T-helper 22 cell (primary cell): ENCODE measurements at places on chromosomes 2 and 18.

GRCh38 chr2:207444756-207445155 lies 85.0 kb upstream of the CREB1 start:
- no peak for DNase-seq

DNA sequence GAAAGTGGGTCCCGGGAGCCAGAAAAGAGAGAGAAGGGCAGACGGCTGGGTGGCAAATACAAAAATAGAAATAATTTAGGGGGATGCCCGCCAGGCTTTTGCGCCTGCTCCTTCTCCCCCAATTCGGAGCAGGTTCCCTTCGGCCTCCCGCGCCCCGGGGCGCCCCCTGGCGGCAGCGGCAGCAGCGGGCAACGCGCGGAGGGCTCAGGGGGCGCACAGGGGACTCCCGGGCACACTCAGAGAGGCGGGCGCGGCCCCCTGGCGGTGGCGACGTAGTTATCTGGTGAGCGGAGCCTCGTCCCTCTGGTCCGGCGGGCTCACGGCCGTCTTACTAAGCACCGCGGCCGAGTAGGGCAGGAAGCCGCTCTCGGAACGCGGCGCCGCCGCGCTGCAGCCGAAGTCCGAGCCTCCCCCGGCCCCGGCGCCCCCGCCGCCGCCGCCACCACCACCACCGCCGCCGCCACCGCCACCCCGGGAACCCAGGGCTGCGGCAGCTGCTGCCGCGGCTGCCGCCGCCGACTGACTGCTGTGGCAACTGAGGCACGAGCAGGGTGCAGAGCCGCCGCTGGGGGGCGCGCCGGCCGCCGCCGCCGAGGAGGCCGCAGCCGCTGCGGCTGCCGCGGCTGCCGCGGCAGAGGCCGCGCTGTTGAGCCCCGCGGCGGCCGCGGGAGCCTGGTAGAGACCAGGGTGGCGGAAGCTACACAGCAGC lies 3.8 kb downstream of the EVX2 start:
- DNase-seq: no peak

GRCh38 chr2:231679908-231680284 lies 28.4 kb upstream of the PTMA start:
- DNase-seq: no peak

DNA sequence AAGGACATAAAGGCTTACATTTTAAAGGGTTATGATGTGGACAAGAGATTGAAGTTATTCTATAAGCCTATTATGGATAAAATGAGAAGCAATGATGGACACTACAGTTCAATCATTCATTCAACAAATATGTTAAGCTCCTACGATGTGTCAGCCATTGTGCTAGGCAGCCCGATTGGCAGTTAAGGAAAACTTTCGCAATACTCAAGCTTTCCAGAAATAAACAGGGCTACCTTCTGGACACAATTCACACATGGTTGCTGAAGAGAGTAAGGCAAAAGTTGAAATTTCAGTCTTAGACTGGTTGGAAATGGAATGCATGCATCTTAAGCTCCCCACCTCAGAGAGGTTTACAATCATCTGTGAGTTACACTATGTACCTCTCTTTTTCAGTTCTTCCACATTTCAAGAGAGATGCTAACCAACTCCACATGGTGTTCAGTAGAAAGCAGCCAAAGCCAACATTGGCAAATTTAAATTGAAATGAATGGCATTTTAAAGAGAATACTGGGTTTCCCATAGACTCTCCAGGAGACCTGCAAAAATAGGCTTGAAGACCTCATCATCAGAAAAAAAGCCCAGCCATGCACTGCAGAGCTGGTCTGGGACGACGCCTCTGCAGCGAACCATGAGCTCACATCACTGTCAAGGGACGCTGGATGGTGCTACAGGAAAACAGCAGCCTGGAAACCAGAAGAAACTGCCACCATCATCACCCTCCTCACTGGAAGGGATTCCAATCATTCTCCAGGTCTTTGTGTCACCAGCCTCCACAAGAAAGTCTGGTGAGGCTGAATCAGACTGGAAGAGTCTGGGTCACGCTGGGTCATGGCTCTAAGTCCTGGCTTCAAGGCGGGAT lies 276.3 kb downstream of the AFF3 start:
- DNase-seq: no peak

- DNase-seq: no peak
Measured at GRCh38 chr2:222521099-222521498, 96.8 kb downstream of the SGPP2 start.

- DNase-seq: no peak
Measured at GRCh38 chr2:239198221-239198620, 202.6 kb downstream of the HDAC4 start.

DNA sequence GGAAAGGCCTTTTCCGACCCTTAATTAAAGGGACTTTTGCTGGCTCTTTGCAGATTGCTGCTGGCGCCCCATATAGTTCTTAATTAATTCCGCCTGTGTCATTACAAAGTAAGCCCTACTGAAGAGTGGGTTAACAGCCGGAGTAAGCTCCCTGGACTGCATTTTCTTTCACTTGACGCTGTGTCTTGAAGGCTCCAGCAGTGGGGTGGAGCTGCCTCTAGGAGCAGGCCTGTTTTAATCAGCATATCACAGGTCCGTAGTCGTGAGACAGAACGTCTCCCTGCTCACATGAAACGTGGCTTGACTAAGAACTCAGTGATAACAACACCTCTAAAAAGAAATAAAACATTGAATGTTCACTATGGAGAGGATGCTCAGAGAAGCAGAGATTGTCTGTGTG lies 329.9 kb upstream of the RAB12 start:
- DNase-seq: no peak

DNA sequence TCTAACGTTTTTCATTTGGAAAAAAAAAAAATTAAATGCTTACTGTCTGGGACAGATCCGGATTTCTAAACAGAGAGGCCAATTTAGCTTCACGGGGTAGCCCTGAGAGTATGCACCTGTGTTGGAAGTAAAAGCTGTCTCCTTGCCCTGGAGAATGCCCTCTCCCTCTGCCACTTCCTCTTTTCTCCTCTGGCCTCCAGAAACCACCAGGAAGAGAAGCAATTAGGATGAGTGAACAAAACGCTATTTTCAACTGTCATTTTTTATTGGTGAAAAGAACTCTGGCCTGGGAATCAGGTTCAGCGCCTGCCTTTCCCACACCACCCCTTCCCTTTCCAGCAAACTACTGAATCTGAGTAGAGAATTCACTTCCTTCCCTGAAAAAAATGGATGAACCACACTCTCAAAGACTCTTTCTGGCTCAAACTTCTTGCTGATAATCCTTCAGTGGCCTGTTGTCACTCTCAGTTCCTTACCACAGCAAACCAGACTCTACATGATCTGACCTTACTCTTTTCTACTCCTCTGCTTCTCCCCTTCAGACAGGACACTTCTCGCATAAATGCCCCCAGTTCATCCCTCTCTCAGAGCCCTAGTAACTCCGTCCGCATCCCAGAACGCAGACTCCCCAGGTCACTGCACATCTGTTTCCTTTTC lies 29.8 kb downstream of the KLF7 start:
- no peak for DNase-seq

- no peak for DNase-seq
Measured at GRCh38 chr2:9990736-9991135, 39.2 kb downstream of the GRHL1 start.

DNA sequence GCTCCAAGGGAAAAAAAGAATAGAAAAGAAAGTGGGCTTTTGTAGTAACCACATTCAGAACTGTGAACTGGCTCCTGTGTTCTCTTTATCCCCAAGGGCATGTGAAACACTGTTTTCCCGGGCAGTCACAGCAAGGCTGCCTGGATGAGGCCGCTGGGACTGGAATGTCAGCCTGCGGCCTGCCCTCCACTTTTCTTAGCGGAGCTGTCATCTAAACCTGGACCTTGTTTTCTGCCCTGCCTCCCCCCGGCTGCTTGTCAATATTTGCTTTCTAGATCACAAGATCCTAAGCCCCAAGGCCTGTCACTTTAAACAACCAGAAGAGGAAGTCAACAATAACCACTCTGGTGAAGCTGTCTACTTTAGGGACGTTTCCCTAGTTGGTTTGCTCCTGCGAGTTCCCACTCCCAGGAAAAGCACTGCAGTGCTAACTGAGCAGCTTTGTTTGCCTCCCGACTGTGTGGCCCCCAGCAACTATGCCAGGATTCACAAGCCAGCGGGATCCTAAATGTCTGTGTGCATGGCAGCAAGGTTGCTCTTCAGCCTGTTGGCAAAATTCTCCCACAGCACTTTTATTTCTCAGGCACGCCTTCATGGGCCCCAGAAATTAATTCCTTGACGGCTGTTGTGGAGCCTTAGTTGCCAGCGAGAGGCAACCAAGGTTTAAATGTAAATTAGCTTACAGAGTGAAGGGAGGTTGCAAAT lies 30.6 kb downstream of the SOWAHC start:
- DNase-seq: no peak

GRCh38 chr2:39649511-39649910 lies 16.2 kb upstream of the TMEM178A start:
- no peak for DNase-seq

DNA sequence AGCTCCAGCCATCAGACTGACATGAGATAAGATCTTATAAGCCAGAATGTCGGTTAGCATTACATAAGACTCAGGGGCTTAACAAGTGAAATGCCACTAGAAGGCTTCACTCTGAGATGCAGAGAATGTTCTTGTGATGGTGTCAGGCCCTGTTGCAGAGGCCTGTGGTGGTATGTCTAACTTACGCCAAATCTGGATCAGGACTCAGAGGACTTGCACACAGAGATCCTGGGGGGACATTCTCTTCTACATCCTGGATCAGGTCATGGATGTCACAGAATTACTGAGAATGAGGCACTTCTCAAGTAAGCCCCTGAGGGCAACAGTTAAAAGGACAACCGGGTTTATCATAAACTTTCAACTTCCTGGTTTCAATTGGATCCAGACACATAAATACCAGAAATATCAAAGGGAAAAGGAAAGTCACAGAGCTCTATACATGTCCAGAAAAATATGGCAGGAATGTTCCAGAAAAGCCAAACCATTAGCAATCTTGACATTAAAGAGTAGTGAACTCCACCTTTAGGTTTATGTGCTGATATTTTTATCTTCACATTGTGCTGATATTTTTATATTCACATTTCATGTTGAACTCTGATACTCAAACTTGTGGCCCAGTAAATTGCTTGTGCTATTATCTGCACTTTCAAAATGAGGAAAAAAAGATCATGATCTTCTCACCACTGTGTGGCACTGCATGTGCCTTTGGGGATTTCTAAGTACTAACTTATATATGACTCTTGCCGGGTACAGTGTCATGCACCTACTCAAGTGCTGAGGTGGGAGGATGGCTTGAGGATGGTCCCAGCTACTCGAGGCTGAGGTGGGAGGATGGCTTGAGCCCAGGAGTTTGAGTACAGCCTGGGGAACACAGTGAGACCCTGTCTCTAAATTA lies 137.5 kb upstream of the RNF152 start:
- DNase-seq: no peak

GRCh38 chr2:58834404-58834803 lies 593.3 kb upstream of the FANCL start:
- no peak for DNase-seq
